Smooth muscle cell of the umbilical artery (primary cell): ENCODE measurements at places on chromosomes 6 and 20. TPM values are rescaled to one million over a fixed set of nuclear protein-coding genes. Genes with fewer than 3 reads are reported as not detected.

The EMILIN3 gene
- under 0.01 TPM in 1 of 2 replicates, not detected in the other for total RNA-seq

The NKX2-4 gene
- not detected in 2 replicates for total RNA-seq

The HTR1B gene
- under 0.01 and 2.7 TPM in 2 replicates for total RNA-seq

The PTCHD4 gene
- 5.9 and 9.0 TPM in 2 replicates for total RNA-seq

The SAPCD1 gene
- total RNA-seq = 1.2 TPM in 2 replicates

The MUC22 gene
- not detected in 2 replicates for total RNA-seq

The HSF2 gene
- 22.1 and 23.5 TPM in 2 replicates for total RNA-seq

The PDE10A gene
- 11.4 and 16.6 TPM in 2 replicates for total RNA-seq

The TUBB2B gene
- total RNA-seq = 5.6 and 18.3 TPM in 2 replicates

The SRSF12 gene
- under 0.01 and 0.14 TPM in 2 replicates for total RNA-seq

The DEFB132 gene
- not detected in 2 replicates for total RNA-seq

The GRIK2 gene
- 9.6 and 10.4 TPM in 2 replicates for total RNA-seq

The FUCA2 gene
- total RNA-seq = 42.5 and 47.2 TPM in 2 replicates
